Muscle of back (tissue), 13 donors: ENCODE measurements at places on chromosomes 2 and 18. TPM values are rescaled to one million over a fixed set of nuclear protein-coding genes. Genes with fewer than 3 reads are reported as not detected.

The CPO gene
- polyA plus RNA-seq, result 0.22 TPM

The C2orf66 gene
- polyA plus RNA-seq, result not detected

The SF3B6 gene
- polyA plus RNA-seq, result 87.6 TPM

DNA sequence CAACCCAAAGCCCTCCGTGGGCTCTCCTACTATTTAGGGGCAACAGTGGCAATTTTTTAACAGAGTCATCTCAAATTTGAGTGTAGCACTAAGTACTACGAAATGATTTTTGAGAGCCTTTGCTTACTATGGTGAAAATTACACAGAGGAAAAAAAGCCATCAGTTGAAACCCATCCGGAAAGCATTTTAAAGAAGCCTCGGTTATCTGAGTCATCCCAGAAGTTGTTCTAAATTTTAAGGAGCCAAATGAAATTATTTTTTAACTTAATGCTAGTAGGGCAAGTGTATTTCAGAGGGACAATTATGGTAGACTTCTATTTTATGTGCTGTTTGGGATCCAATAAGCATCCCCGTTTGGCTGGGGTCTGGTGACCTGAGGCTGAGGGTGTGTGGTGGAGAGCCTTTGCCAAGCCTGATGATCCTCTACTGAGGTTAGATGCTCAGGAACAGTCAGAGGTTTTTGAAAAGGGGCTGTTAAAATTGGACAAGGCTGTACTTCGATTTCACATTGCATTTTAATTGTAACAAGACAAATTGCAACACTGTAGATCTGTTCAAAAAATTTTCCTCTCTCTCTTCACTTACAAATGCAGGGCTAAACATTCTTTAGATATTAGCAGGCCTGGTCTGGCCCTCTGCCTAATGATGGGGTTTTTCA is 47.0 kb downstream of the RAPGEF4 start:
- DNase-seq, result no peak

DNA sequence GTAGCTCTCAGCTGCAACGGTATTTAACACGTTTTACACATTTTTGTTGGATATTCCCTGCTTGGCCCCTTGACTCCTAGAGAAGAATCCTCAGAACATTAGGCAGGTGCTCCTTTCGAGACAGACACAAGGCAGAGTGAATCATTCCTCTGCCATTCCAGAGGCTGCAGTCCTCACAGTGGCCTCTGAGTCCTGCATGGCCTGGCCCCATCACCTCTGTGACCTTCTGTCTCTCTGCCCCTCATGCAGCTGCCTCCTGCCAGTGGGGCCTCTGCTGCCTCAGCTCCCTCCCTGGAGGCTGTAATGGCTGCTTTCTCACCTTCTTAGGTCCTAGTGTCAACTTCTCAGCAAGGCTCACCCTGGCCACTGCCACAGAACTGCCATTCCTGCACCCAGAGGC is 101.3 kb downstream of the PTPRM start:
- no peak for DNase-seq

DNA sequence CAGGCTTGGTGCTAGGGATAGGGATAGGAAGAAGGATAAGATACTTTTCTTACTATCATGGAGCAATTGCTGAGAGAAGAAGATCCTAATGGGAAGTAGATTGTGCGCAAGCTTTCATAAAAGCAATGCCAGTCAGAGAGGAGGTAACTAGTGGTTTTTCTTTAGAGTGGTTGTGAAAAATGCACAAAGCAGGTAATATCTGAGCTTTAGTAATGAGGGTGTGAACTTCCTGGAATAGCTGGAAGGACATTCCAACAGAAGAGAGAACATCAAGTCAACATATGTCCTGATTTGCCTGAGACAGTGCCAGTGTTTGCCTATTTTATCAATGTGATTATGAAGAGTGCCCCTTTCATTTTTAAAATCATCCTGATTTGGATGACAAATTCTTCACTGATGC is 34.1 kb downstream of the CCBE1 start:
- DNase-seq, result no peak

GRCh38 chr2:40090044-40090443 is 311.0 kb upstream of the THUMPD2 start:
- no peak for DNase-seq

DNA sequence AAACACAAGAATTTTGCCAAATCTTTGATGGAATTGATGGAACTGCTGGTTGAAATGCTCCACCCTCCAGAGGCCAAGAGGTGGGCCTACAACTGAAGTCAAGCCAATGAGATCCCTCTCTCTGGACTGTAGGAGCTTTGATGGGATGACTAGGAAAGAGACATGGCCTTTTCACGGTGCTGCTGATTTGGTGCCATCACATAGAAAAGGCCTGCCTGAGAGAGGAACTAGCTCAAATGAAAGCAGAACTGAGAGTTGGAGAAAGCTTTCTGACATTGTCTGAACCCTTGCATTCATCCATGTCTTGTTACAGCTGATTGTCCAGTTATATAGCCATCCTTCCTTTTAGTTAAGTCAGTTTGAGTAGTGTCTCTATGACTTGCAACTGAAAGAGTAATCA is 283.8 kb upstream of the LYPD1 start:
- no peak for DNase-seq

- no peak for DNase-seq
These were observed 1545.8 kb downstream of the LRP1B start for GRCh38 chr2:140585016-140585415.

- no peak for DNase-seq
These were observed 28.7 kb upstream of the SKOR2 start for GRCh38 chr18:47280121-47280520.

GRCh38 chr2:215612786-215613185 is 176.9 kb upstream of the FN1 start:
- DNase-seq, result no peak

GRCh38 chr2:75952173-75952572 is 241.5 kb upstream of the GCFC2 start:
- no peak for DNase-seq

GRCh38 chr18:54769526-54770464 is 58.5 kb upstream of the RAB27B start:
- DNase-seq, result no peak

DNA sequence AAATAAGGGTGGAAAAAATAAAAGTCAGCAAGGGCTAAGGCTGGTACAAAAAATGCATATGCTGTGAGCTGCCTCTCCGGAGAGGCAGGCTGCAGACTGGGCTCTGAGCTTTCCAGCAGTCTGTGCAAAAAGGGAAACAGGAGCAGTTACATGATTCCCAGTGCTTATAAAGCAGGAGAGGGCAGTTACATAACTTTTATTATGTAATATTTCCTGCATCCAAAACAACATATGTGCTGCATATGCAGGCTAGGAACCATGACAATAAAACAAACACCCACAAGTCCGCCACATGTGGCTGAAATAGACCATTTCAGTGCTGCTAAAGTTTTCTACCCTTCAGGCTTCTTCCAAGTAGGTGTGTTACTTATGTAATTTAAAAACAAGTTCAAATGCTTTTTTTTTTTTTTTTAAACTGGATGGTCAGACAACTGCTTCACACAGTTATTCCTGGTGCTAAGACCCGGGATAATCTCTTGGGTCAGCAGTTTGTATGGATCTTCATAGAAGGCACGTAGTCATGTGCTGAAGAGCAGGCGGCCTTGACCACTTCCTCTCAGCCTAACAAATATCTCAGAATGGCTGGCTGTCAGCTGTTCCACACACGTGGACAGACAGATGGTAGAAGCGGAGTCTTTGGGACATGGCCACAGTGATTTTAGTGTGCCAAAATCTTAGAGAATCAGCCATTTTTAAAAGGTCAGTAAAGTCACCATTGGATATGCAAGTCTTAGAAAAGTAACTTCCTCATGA is 43.5 kb downstream of the ARMC9 start:
- DNase-seq, result peak; percentile 56
